ENCODE measurements at places on chromosomes 1 and 21.

- no peak for DNase-seq
These were observed 143.6 kb downstream of the GABPA start for GRCh38 chr21:25878344-25878743.

- DNase-seq, result no peak
These were observed 6.6 kb upstream of the RNU1-2 start for GRCh38 chr1:16888860-16889816.

DNA sequence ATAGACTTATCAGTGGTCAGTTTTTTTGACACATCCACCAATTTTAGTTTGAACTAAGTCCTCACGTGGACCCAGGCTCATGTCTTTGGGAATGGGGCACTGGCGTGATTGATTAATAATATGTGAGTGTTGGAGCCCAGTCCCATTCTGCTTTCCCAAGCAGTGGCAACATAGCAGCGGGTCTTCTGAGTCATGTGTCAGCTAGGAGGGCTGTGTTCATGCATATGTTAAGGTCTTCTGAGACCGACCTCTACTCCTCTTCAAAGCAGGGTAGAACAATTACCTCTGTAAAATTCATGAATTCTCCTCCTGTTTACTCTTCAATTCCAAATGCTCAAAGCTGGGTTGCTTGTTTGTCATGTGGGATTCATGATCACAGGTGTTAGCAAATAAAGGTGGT is 291.3 kb downstream of the CAMTA1 start:
- no peak for DNase-seq

DNA sequence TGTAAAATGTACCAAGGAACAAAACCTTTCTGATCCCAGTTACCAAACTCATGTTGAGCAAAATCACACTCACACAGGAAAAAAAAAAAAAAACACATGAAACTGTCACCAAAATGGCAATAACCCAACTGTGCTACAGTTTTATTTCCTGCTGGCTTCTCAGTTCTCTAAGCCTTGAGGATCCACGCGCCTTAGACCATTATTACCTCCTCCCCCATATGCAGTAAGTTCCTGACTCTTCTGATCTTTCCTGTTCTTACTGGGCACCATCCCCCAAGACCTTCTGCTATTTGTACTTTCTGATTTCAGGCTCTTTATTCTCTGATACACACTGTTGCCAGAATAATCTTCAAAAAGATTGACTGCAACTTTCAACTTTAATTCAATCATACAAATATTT is 79.6 kb downstream of the SLC45A1 start:
- DNase-seq, result no peak

DNA sequence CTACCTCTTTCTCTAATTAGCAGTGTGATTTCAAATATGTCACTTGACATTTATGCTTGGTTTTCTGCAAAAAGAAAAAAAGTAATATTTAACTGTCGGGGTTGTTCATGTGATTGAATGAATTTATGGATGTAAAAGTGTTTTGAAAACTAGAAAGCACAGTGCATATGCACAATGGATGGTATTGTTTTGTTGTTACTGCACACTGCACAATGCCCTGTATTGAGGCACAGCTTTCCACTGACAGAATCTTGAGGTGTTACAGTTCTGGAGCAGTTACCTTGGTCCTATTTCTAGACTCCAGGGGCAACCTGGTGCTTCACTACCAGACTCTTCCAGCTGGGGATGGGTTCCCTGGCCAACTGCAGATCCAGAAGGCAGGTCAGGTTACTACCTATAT is 116.8 kb upstream of the L1TD1 start:
- no peak for DNase-seq

DNA sequence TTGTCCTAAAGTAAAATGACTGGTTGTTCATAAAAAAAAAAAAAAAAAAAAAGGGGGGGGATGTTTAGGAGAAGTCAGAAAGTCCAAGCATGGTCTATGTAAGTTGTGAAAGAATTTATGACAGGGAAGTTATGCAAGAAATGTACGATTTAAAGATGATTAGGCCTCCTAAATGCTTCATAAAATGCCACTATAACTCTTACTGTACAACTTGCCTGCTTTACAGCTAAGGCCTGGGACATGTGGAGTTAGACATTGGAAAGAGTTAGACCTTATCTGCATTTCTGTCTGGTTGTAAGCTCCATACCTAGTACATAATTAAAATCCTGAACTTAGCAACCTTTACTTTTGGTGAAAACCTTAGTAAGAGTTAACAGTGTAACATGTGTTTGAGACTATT is 150.0 kb downstream of the TPR start:
- DNase-seq, result no peak

DNA sequence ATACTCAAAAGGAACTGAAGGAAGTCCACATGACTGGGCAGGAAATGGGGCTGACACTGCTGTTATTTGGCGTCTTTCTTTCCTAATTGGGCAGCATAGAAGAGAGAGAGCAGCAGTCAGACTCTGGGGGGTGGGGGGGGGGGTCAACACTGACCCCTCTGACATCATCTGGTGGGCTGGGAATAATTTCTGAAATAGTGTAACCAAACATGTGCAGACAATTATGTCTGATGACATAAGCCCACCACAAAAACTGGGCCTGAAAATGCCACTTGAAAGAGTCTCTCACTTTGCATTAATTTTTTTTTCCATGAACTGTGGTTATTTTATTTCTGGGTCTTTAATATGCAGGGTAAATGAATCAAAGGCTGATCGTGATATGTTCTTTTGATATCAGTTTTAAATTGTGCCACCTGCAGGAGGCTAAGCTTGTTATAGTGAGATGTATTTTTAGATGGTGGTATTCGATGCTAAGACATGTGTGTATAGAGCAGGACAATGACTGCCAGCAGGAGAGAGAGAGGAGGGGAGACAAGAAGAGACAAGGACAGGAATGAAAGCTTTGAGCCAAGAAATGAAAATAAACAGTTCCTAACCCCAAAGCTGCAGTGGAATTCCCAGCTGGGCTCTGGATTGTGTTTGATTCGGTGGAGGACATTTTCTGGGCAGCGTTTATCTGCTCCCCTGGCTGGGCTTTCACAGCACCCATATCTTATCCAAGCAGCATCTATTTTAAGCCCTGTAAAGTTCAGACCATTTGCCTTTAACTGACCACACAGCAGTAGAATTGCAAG is 264.7 kb downstream of the PBX1 start:
- peak; percentile 52 for DNase-seq

DNA sequence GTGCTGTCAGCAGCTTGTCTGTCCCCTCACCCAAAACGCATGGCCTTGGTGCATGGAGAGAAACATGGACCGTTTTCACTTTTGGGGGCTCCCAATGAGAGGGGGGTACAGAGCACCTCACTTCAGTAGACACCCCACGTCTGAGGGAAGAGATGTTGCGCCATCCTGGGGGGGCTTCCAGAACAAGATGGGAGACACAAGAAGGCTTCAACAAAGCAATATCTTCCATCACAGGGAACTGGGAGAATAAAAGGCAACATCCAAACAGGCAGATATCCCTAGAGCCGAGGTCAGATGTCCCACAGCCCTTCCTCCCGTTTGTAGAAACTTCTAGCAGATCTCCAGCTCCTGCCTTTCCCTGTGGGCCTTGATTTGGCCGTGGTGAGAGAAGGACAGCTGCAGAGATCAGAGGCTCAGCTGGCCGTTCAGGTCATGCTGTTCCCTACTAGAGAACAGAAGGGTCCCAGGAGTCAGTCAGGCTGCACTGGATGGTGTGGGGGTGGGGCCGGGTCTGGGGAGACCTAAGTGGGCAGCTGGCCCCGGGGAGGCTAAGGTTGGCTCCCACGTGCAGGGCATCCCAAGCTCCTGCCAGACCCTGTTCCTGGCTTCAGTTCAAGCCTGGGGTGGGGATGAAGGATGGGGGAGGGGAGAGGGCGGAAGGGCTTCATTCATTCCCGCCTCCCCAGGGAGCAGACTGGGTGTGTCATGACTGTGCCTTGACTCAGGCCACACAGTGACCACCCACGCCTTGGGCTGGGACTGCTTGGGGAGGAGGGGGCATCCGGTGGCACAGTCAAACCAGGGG is 4.4 kb downstream of the PLOD1 start:
- no peak for DNase-seq

GRCh38 chr1:115492880-115493279 is 148.9 kb upstream of the VANGL1 start:
- DNase-seq, result no peak

- no peak for DNase-seq
These were observed 71.5 kb upstream of the RGS4 start for GRCh38 chr1:162997499-162998285.

DNA sequence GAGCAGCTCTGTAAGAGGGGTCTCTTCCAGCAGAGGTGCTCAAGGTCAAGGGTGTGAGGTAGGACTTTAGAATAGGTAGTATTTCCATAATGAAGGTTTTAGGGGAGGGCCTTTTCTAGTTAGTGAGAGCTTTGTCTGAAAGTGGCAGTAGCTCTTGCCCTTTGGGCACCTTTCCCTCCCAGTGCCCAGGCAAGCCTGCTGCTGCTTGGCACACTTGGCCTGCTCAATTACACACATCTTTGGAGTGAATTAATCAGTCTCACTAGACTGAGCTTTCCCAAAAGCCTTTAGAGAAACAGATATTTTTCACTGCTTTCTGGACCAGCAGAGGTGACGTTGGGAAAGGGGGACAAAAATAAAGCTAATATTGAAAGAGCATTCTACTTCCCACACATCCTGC is 48.0 kb downstream of the MAB21L3 start:
- DNase-seq, result no peak

DNA sequence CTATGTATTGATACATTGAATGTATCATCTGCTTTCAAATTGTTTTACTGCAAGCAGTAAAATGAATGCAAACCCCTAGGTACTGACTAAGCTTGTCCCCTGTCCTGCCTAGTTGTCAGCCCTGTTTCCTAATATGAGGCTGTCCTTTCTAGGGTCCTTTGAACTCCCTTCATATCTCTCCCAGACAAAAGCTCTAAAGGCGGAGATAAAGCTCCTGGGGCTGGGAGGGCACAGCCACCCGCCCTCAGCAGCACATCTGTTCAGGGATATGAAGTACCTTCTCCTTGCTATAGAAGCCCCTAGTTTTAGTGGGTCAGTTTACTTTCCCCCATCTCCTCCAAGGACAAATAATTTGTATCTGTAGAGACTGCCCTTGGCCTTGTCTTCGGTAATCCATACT is 93.1 kb upstream of the ETS2 start:
- no peak for DNase-seq

- peak; percentile 57 for DNase-seq
These were observed 81.8 kb downstream of the PHTF1 start for GRCh38 chr1:113677250-113678158.

- no peak for DNase-seq
These were observed 108.2 kb downstream of the LYPLAL1 start for GRCh38 chr1:219281831-219282230.

- DNase-seq, result no peak
These were observed 59.9 kb upstream of the ERRFI1 start for GRCh38 chr1:8086055-8086454.

DNA sequence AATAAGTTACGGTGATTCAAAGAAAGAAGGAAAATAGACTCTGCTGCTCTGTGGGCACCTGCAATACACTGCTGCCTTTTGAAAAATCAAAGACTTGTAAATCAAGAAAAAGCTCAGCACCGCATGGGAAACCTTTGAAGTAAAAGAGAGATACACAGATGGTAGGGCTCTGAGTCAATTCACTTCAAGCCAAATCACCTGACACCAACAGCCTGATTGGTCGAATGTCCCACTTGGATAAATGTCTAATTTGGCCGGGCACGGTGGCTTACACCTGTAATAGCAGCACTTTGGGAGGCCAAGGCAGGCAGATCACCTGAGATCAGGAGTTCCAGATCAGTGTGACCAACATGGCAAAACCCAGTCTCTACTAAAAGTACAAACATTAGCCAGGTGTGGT is 19.2 kb upstream of the RCAN3 start:
- DNase-seq, result no peak

GRCh38 chr1:203410182-203410900 is 59.4 kb upstream of the FMOD start:
- DNase-seq, result no peak

DNA sequence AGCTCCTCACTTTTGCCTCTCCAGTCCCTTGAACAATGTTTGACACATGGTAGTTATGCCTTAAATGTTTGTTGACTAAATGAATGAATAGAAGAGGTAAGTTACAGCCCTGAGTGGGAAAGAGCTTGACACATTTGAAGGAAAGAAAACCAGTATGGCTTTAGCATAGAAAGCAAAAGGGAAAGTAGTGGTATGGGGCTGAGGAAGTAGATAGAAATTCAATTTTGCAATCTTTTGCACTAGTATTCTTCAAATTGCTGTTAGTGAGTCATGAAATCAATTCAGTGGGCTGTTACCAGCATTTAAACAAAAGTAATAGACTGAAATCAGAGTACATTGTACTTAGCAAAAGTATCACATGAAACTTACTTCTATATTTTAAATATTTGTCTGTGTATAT is 21.1 kb downstream of the PLA2G4A start:
- no peak for DNase-seq

DNA sequence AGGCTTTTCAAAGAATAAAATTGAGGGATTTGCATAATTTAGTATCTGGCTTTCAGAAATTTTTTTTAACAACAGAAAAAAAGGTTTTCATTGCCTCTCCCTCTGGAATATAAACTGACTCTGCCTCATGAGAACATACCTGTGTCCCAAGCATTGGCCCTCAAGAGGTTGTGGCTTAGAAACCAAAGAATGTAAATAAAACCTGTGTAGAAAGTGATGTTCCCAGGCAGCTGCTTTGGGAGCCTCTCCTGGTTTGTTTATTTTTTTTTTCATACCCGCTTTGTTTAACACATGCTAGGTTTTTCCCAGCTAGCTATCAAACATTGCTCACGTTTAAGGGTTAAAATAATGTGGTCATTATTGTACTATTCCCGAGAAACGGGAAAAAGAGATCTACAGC is 40.5 kb upstream of the IFNAR2 start:
- DNase-seq, result no peak

DNA sequence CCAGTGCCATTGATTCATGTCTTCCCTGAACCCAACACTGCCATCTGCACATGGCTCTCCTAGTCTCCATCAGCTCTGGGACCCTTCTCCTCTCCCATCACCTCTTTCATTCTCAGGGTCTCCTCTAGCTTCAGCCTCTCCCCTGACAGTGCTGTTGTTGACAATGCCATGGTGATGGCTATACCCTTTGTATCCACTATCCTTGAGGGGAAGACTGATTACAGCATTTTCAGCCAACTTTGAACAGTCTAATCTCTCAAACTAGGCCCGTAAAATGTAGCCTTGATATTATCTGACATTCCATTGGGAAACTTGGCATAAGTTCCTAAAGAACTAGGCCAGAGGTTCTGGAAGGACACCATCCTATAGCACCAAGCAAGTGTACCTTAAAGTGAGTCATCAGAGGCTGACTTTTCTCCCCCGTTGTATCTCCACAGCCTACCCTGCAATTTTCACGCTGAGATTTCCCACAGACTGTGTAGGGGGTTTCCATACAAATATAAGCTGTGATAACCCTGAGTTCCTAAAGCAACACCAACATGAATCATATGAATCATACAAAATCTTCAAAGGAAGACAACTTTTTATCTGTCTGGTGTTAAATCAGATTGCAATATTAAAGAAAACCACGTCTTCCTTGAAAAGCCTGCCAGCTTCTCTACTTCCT is 5.8 kb downstream of the HAO2 start:
- DNase-seq, result no peak
